ENCODE measurements at places on chromosomes 1 and 21. TPM values are rescaled to one million over a fixed set of nuclear protein-coding genes. Genes with fewer than 3 reads are reported as not detected.

GRCh38 chr1:183635099-183635605, 431 bp downstream of the ARPC5 start:
- DNase-seq = no peak

GRCh38 chr1:107481756-107482384, 341.0 kb downstream of the NTNG1 start:
- no peak for DNase-seq

The MFSD2A gene
- 0.43 TPM for polyA plus RNA-seq

DNA sequence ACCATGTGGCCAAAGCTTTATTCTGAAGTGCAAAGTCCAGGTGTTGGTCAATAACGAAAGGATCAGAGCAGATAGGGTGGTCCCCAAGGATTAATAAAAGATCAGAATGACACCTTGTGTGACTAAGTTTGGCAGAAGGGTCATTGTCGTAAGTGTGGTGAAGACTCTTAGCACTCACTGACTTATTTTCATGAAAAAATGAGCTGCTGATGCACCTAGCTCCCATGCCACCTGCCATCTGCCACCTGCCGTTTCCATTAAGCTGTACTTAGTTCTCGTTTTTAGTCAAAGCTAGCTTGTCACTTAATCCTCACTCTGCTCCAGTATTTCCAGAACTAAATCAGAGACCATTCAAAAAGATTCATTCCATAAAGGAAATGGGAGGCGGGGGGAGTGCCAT, 112.6 kb downstream of the SEC16B start:
- no peak for DNase-seq

DNA sequence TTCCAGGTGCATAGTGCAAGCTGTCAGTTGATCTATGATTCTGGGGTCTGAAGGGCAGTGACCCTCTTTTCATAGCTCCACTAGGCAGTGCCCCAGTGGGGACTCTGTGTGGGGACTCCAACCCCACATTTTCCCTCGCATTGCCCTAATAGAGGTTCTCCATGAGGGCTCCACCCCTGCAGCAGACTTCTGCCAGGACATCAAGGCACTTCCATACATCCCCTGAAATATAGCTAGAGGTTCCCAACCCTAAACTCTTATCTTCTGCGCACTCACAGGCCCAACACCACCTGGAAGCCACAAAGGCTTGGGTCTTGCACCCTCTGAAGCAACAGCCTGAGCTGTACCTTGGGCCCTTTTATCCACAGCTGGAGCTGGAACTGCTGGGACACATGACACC, 65.7 kb upstream of the PKN2 start:
- DNase-seq = no peak

GRCh38 chr1:145936247-145936646, 9.0 kb upstream of the RBM8A start:
- no peak for DNase-seq

DNA sequence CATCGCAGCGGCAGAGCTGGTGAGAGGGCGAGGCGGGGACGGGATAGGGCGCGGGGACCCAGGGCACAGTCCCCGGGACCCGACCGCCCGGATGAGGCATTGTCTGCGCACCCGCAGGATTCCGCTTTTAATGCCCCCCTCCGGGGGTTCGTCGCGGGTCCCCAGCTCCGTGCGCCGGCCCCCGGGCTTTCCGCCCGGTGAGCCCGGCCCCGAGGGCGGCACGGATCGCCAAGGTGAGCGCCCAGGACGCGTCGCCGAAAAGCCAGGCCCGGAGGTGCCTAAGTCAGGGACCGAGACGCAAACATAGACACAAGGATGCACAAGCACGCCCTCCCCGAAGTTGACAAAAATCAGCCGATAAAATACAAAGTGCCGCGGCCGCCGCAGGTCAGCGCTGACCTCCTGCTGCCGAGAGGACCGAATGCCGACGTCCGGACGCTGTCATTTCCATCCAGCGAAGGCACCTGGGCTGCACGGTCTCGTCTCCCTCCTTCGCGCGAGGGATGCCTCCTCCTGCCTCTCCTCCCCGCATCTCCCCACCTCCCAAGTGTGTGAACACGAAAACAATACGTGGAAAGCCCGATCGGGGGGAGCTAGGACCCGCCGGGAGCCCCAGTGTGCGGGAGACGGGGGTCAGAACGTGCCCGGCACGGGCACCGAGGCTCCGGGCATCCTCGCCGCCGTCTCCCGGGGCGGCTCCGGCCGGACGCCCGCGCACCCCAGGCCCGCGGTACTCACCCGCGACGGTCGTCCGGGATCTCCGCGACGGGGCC, 101.1 kb upstream of the SOD1 start:
- DNase-seq = peak; percentile 32

GRCh38 chr1:21216835-21217811, 40.4 kb upstream of the EIF4G3 start:
- peak; percentile 55 for DNase-seq

DNA sequence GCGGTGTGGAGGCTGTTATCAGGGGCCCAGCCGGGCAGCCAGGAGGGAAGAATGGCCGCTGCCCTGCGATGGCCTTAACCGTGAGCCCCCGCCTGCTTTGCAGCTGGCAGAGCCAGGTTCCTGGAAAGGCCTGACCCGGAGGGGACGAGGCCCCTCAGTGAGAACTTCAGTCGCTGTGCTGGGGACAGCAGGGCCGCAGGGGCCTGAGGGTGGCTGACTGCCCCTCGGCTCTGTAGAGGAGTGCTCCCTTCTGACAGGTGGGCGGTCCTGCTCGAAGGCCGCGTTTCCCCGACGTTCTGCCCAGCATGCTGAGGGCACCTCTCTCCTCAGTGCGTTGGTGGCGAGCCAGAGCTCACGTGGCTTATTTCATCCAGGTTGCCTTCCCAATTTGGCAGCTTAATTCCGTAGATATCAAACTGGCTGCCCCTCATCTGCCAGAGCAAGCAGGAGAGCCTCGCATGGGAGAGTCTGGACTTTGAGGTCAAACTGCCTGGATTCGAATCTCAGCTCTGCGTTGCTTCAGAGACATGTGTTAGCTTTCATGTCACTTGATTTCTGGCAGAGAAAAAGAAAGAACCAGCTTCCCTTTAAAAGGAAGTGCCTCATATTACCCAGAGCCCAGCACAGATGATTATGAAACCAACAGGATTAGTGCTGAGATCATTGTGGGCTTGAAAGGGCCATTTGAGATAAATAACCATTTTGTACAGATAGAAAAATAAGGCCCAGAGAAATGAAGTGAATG, 239.8 kb downstream of the SDCCAG8 start:
- DNase-seq = no peak
